ENCODE measurements at places on chromosomes 4 and X.
A peak's percentile ranks its signal among the peaks of the same experiment; 100 is the strongest.

DNA sequence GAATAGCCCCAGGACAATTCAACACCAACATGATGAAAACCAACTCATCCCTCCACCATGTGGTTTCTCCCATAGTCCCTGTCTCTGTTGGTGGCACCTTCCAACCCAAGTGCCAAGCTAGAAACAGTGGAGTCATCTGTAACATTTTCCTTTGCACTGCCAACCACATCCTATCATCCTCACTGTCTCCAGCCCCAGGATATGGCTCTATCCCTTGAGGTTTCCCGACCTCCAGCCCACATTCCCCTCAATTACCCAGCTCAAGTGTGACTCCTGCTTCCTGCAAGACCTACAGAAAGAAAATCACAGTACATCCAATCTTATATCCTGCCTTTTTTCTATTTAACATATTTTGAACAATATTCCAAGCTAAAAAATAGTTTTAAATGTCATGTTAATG is 24.2 kb downstream of the PNMA6F start:
- no peak for DNase-seq

DNA sequence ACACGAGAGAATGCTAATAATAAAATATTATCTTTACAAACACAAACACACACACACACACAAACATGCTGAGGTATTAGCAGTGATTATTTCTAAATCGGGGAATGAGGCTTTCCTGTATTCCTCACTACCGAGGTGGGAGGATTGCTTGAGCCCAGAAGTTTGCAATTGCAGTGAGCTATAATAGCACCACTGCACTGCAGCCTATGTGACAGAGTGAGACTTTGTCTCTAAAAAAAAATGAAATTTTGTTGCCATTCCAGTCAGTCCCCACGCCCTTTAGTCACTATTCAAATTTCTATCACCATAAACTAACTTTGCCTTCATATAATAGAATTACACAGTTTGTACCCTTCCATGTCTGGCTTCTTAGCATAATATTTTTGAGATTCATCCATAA is 456.5 kb upstream of the CPEB2 start:
- no peak for DNase-seq

DNA sequence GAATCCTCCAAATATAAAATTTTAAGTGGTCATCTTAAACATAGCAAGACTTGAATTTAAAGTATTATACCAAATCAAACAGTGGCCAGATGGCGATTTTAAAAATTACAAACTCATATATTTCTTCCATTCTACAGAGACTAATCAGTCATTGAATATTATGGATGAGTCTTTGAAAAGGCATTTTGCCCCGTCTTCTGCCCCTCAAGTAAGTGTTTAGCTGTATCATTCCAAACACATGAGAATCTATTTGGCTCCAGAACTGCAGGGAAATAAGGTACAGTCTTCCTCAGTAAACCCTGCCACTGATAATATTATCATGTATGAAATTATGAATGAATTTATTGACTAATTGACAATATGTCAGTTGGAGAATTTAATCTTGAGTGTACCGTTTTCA is 191.0 kb downstream of the SLC7A11 start:
- no peak for DNase-seq

GRCh38 chr4:2712261-2712842 is 43.8 kb downstream of the TNIP2 start:
- DNase-seq: peak; percentile 18

- DNase-seq: no peak
Observed at GRCh38 chr4:163378661-163379060, 35.0 kb downstream of the NPY5R start.
